ENCODE measurements at places on chromosomes 16 and 17. TPM values are rescaled to one million over a fixed set of nuclear protein-coding genes. Genes with fewer than 3 reads are reported as not detected.

The PIRT gene
- total RNA-seq: 5.5 TPM

DNA sequence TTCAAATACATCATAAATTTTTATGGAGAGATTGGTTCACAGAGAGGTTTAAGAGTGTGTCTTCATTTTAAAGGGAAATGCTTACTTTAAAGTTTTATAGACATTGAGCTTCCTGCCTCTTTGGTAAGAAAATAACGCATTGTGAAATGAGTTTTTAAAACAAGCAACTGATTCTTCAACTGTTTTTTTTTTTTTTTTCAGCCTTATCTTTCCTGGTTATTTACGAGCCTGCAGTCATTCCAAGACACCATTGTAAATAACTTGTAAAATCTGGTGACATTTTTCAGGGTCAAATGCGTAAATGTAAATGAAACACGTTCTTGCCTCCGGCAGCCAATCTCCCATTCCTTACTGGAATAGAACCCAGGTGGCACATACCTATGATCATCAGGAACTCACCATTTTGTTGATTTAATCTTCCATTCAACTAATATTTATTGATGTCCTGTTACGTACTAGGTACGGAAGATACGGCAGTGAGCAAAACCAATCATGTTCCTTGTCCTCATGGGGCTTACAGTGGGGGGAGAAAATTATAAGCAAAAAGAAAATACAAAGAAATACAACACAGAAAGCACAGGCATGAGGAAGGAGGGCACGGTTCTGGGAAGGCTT, 33.2 kb upstream of the CDYL2 start:
- no peak for DNase-seq

DNA sequence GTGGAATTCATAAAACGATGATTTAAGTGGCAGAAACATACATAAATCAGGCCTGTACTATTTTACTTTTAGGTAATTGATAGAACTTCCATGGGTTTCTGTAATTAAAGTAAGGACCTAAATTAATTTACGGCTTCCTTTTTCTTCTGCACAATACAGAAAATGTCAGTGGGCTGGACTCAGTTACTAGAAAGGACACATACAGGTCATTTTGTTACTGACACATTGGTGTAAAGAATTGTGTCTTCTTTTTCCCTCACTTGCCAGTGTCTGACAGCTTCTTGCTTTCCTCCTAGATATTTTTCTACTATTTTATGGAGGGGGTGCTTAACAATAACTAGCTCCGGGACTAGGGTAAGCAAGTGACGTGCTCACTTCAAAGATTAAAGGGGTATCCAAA, 304.8 kb downstream of the RBFOX1 start:
- DNase-seq: no peak

DNA sequence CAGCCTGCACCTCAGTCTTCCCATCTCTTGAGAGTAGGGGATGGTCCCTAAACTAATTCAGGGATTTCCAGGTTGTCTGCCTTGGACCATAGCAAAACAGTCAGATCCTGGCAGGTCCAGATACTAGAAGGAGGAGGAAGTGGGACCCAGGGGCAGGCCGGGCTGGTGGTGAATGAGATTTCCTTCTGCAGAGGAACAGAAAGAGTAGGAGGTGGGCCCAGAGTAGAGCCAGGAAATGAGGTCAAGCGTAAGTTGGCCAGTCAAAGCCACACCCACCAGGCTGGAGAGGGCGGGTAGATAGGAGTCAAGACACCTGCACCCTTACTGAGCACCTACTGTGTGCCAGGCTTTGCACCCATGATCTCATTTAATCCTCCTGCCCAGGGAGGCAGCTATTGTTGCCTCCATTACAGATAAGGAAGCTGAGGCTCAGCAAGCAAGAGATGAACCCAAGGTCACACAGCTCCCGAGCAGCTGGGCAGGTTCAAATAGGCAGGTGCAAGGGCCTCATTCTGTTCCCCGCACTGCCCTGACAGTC, 2.6 kb downstream of the CDH5 start:
- no peak for DNase-seq

DNA sequence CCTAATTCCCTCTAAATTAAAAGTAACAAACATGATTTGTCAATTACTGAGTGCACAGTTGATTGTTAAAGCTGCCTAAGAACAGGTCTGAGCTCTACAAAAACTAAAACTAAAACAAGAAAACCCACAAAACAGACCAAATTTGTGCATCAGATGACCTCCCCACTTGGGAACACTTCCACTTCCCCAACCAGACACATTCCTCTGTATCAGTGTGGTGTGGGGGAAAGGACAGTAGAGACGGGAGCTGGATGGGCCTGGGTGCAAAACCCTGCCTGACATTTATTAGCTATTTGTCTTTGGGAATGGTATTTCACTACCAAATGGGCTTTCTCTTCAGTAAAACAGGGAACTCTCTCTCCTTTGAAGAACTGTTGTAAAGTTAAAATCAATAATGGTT, 29.8 kb downstream of the STAT3 start:
- DNase-seq: no peak

Measured in sigmoid colon (tissue), 7 donors.